AG04450 (cell line): ENCODE measurements at places on chromosomes 7 and 10. TPM values are rescaled to one million over a fixed set of nuclear protein-coding genes. Genes with fewer than 3 reads are reported as not detected.

TRIM50 gene
- not detected in 2 replicates for polyA plus RNA-seq

EMX2 gene
- not detected in 2 replicates for polyA plus RNA-seq

FGFR2 gene
- not detected in 2 replicates for polyA plus RNA-seq

CAMK1D gene
- 8.2 and 10.4 TPM in 2 replicates for polyA plus RNA-seq

DKK1 gene
- 21.9 and 35.2 TPM in 2 replicates for polyA plus RNA-seq
